ENCODE measurements at places on chromosomes 11 and 22.
A peak's percentile ranks its signal among the peaks of the same experiment; 100 is the strongest.

- no peak for DNase-seq
Measured at GRCh38 chr11:8597182-8597581, 3.2 kb upstream of the STK33 start.

- DNase-seq = no peak
Measured at GRCh38 chr22:37892566-37893335, 13.3 kb upstream of the MICALL1 start.

GRCh38 chr22:30970356-30970746 lies 1.3 kb downstream of the TUG1 start:
- DNase-seq = no peak

DNA sequence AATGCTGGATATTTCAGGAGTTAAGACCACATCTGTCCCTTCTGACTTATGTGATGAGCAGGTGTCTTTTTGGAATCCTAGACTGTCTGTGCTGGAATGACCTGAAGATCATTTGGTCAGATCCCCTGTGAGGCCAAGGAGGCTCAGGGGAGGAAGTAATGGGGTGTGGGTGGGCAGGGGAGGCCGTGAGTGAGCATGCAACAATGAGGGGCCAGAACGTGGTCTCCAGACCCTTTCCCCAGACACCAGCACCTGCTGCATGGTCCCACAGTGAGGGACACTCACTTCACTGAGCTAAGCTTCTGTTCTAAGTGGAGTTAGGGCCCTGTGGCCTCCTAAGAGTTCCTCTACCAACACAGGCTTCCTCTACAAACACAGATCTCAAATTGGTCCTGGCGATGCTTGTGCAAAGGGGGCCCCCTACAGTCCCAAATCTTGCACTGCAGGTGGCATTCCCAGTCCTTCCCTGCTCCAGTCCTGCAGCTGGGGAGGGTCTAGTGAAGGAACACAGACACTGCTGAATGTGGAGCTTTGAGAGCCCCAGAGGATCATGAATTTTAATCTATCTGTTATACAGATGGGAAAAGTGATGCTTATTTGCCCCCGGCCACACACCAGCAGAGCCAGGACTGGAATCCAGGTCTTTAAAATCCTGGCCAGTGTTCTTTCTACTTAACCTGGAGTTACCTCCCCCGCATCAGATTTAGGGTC lies 7.4 kb downstream of the USP2 start:
- DNase-seq = peak; percentile 80

DNA sequence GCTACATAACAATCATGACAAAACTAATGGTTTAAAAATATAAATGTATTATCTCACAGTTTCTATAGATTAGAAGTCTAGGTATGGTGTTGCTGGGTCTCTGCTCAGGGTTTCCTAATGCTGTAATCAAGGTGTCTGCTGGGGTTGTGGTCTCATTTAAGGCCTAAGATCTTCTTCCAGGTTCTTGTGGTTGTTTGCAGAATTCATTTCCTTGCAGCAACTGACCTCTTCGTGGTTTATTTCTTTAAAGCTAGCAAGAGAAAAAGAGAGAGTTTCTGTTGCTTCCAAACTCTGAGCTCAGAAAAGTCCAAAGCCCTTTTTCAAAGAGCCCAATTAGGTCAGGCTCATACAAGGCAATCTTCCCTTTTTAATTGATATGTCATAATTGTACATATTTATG lies 452.7 kb upstream of the CCDC179 start:
- no peak for DNase-seq

- no peak for DNase-seq
Measured at GRCh38 chr22:45207981-45208664, 32.6 kb downstream of the KIAA0930 start.

- DNase-seq = no peak
Measured at GRCh38 chr11:75767228-75767572, 1.4 kb upstream of the DGAT2 start.

- DNase-seq = no peak
Measured at GRCh38 chr11:65334696-65335295, 1.1 kb downstream of the DPF2 start.

DNA sequence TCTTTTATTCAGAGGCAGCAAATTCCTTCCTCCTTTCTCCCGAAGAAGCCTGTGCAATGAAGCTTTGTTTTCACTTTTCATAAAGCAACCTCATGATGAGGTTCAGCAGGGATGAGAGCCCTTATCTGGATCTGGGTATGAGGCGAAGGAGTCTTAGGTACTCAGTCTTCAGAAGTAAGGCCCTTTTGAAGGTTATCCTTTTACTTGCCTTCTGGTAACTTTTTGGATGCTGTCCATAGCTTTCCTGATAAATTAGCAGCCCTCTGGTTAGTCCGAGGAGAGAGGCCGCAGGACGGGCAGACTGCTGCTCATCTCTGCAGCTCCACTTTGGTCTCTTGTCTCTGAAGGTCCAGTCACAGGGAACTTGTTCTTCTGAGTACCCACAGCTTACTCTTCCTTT lies 1.1 kb downstream of the TRIM22 start:
- no peak for DNase-seq

DNA sequence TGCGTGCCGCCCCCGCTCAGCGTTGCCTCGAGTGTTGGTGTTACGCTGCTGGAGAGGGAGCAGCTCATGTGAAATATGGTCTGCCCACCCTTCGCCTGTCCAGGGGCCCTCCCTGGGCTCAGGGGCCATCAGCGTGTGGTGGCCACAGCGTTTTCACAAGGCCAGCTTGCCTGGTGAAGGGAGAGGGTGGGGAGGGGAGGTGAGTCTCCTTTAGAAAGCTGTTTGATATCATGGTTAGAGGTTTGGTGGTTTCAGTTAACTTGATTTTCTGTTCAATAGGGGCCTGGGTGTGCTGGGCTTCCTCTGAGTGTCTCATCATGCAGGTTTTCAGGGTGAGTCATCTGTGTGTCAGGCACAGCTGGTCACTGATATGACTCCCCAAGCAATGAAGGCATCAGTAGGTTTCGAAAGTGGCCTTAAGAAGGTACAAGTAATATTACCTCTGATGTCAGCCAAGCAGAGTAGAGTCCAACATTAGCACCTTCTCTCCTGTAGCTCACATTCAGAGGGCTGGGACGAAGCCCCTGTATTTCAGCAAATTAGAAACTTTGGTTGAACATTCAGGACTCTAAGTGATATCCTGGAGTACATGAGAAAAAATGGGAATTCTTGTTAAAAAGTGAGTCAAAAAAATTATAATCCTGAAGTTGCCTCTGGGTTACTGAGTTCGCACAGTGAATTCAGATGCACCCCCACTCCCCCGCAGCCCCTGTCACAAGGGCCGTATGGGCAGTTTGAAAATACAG lies 172.5 kb downstream of the TBC1D22A start:
- peak; percentile 77 for DNase-seq

GRCh38 chr11:64690235-64690634 lies 32.8 kb downstream of the NRXN2 start:
- no peak for DNase-seq

GRCh38 chr22:36123673-36124630 lies 36.6 kb downstream of the APOL3 start:
- peak; percentile 86 for DNase-seq

- peak; percentile 17 for DNase-seq
Measured at GRCh38 chr11:7688238-7688826, 15.0 kb upstream of the CYB5R2 start.

DNA sequence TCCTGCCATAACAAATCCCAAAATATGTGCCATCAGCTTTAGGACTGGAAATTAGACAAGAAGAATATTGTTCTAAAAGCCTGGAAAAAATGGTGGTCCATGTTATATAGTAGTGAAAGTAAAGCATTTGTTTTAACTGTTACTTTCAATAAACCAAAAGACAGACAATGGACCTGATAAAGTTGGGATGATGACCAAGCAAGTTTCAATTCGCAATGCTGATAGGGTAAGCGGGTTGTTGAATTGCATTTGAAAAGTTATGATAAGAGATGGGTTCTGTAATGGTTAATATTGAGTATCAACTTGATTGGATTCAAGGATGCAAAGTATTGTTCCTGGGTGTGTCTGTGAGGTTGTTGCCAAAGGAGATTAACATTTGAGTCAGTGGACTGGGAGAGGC lies 131.9 kb upstream of the ZC3H12C start:
- no peak for DNase-seq

DNA sequence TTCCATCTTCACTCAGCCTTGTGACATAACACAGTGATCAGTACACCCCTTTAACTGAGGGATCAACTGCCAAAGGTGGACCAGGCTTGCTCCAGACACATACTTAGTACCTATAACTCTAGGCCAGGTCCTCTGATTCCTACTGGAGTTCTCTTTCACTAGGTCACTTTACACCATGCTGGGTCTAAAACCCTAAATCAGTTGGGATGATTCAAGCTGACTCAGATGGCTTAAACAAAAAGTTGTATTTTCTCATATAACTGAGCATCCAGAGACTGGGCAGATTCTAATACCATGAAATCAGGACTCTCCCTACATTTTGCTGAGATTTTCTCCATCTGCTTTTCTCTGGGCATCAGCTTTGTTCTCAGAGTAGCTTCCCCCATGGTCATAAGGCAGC lies 26.0 kb upstream of the FLI1 start:
- no peak for DNase-seq

DNA sequence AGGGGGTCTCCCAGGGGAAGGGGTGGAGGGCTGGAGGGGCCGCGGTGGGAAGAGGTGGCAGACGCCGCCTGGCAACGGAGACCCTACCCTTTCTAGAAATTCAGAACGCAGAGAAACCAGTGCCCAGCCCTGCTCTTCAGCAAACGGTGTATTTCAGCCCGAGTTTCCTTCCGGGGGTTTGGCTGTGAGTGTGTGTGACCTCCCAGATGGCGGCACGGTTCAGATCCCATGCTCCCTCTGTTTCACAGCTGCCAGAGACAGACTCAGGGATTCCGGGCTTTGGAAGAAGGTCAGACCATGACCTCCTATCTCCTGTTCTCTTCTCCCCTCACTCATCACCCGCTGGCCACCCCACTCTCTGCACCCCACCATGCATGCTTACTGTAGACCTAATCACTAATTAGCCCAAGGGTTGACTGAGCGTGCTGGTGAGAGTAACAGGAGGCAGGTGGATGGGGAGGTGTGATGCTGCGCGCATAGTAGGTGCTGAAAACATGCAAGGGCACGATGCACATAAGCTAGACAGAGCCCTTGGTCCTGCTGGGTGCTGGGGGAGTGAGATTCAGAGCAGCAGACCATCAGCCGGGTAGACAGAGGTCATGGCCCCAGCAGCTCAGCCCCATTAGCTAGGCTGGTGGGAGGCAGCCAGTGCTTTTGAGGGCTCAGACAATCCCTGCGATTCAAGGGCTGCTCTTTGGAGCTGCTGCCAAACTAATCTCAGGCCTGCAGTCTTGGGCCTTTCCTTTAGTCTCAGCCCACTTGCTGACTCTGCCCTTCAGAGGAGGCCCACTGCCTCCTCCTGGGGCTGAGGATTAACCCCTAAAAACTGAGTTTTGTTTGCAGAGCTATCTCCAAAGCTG lies 256.5 kb upstream of the CADM1 start:
- DNase-seq = no peak

- DNase-seq = no peak
Measured at GRCh38 chr11:45864041-45864440, 16.8 kb downstream of the CRY2 start.

- DNase-seq = no peak
Measured at GRCh38 chr11:95650276-95650675, 139.3 kb downstream of the FAM76B start.

DNA sequence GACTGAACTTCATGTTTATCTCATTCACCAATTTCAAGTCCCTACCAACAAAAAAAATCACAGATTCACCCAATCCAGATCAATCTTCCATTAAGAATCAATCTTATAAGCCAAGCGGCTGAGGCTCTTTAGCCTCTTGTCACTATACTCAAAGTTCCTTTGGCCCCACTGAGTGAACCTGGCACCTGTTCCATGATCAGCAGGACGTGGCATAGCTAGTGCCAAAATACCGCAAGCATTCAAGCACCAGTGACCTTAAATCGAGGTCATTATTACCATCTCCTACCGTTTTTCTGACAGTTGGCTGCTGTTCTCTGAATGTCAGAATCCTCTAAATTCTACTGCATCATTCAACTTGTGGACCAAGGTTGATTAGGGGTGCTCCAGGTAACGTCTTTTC lies 141.2 kb downstream of the CADM1 start:
- DNase-seq = no peak

- DNase-seq = peak; percentile 84
Measured at GRCh38 chr11:65899356-65900124, 648 bp downstream of the FOSL1 start.

GRCh38 chr11:46452918-46453517 lies 61.4 kb upstream of the CHRM4 start:
- no peak for DNase-seq

All from HTR-8/SVneo (cell line).